ENCODE measurements at places on chromosomes 7 and 10.

GRCh38 chr10:79241990-79242619 is 105.2 kb upstream of the PPIF start:
- peak; percentile 41 for DNase-seq

- no peak for DNase-seq
Measured at GRCh38 chr10:1163204-1163660, 107.0 kb downstream of the WDR37 start.

DNA sequence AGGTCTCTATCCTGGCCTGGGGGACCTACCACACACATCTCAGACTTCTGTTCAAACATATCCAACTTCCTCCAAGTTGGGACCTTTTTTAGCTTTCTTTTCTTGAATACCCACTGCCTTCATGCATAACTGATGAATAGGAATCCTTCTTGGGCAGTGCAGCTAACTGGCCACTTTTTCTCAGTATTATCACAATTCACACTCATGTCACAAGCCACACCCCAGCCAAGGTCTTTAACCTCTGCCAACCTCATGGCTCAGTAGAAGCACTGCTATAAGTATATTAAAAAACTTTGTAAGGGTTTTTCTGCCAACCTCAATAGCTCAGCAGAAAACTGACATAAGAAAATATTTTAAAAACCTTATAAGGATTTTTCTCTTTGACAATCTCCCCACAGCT is 44.5 kb downstream of the HHEX start:
- DNase-seq: no peak

DNA sequence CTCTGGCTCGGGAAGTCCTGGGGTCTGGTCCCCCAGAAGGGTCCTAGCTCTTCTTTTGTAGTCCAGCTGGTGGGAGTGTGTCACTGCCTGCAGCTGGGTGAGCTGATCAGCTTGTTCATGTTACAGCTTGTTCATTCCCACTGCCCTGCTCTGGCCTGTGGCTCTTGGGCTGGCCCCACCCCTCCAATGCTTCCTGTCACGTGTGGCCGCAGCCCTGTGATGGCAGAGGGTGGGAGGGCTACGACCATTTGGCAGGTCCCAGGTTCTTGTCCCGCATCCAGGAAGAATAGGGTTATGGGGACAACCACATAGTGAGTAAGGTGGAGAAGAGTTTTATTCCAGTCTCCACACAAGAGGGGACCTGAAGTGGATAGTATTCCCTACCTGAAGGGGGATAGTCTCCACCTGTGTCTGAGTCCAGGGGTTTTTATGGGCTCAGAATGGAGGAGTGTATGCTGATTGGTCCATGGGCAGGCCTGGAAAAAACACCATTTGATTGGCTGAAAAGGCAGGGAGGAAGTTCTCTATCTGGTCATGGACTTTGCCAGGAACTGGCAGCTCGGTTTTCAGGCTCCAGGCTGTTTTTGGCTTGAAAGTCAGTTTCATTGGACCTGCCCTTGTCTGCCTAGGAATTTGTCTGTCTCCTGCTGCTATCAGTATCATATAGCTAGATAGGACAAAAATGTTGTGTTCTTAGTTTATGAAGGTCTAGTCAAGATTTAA is 13.1 kb downstream of the SDHAF3 start:
- no peak for DNase-seq

GRCh38 chr7:155344270-155344617 is 46.6 kb downstream of the INSIG1 start:
- DNase-seq: no peak
